ENCODE measurements at places on chromosomes 13 and 19. TPM values are rescaled to one million over a fixed set of nuclear protein-coding genes. Genes with fewer than 3 reads are reported as not detected.
A peak's percentile ranks its signal among the peaks of the same experiment; 100 is the strongest.

DNA sequence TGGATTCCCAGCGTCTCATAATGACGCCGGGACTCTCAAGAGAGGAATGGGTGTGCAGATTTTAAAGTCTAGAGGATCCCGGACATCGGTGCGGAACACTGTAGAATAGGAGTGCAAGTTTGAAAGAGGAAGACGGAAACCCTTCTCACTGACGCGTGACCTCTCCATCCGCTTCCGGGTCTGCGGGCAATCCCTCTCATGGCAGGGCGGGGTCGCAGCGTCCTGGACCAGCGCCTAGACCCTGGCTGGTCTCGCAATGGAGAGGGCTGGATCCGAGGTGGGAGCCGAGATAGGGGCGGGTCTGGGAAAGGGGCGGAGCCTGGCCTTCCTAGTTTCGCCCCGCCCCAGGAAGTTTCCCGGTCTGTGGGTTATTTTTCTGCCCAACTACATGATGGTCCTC, 4.6 kb upstream of the ZNF845 start:
- H3K27me3 ChIP-seq: no peaks in the 10 kb centered on the region
- H3K4me3 ChIP-seq: no peak overlapping the region
- DNase-seq: no peak
- H3K36me3 ChIP-seq: no peaks in the 10 kb centered on the region
- no peaks in the 10 kb centered on the region for H3K4me1 ChIP-seq

GRCh38 chr13:90365130-90365529, 982.4 kb upstream of the MIR17HG start:
- no peaks in the 10 kb centered on the region for H3K4me1 ChIP-seq
- no peaks in the 10 kb centered on the region for H3K27me3 ChIP-seq
- no peak overlapping the region for H3K4me3 ChIP-seq
- no peak overlapping the region for H3K27ac ChIP-seq
- H3K36me3 ChIP-seq: no peaks in the 10 kb centered on the region

The NDUFA7 gene
- 121 TPM for polyA plus RNA-seq

The DZIP1 gene
- not detected for polyA plus RNA-seq

GRCh38 chr13:50991579-50992521, 82.3 kb downstream of the RNASEH2B start:
- H3K36me3 ChIP-seq: no peaks in the 10 kb centered on the region
- no peak overlapping the region for H3K4me3 ChIP-seq
- no peaks in the 10 kb centered on the region for H3K27me3 ChIP-seq
- peaks cover 15% of the 10 kb centered on the region for H3K4me1 ChIP-seq
- DNase-seq: peak; percentile 12

DNA sequence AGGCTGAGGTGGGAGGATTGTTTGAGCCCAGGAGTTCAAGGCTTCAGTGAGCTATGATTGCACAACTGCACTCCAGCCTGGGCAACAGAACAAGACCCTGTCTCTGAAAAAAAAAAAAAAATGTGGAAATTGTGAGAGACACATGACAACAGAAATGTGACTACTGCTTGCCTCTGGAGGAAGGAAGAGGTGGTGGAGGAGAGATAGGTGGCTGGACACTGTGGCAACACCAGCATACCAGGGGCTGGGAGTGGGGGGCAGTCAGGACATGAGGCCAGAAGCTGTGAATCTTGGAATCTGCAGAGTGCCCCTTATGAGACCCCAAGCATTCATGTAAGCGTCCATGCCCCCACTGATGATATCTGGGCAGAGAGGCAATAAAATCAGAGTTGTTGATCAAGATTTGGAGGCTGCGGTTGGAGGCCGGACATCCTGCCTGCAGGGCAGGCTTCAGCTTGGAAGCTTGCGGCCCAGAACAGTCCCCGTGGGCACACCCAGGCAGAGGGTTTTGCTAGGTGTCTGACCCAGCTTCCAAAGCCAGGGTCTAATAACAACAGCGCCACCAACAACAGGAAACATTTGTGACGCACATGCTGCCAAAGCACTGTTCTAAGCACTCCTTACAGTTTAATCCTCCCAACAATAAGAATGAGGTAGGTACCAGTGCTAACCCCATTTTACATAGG, 16.9 kb downstream of the FAM187B start:
- peak; percentile 74 for DNase-seq
- H3K4me3 ChIP-seq: peak overlapping the region; percentile 36

The FBL gene
- polyA plus RNA-seq: 182 TPM

GRCh38 chr13:39768962-39769361, 113.5 kb downstream of the COG6 start:
- no peak for DNase-seq
- no peaks in the 10 kb centered on the region for H3K4me1 ChIP-seq
- no peaks in the 10 kb centered on the region for H3K36me3 ChIP-seq
- no peak overlapping the region for H3K27ac ChIP-seq
- H3K4me3 ChIP-seq: no peak overlapping the region

The ATP8A2 gene
- 0.26 TPM for polyA plus RNA-seq

The JAK3 gene
- polyA plus RNA-seq: 84.0 TPM

DNA sequence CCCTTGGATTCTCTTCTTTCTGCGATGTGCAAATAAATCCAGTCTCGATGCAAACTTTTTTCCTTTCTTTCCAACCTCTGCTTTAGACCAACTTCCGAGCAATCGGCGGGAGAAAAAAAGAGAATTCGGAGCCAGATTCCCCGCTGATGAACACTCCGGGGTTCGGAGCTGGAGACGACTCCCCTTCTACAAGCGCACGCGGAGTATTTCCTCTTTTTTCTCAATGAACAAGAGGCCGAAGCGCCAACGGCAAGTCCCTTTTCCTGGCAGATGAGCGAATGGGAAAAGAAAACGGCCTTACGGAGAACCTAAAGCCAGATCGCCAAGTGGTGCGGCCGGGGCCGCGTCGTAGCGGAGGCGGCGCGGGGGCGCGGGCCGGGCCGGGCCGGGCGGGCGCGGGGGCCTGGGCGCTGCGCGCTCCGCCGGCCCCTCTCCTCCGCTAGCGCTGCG, 250 bp downstream of the SPRY2 start:
- H3K27me3 ChIP-seq: peaks cover 12% of the 10 kb centered on the region
- peak overlapping the region; percentile 57 for H3K27ac ChIP-seq
- peak overlapping the region; percentile 37 for H3K4me3 ChIP-seq
- H3K4me1 ChIP-seq: peaks cover 8% of the 10 kb centered on the region

The KLF12 gene
- polyA plus RNA-seq: 33.6 TPM

DNA sequence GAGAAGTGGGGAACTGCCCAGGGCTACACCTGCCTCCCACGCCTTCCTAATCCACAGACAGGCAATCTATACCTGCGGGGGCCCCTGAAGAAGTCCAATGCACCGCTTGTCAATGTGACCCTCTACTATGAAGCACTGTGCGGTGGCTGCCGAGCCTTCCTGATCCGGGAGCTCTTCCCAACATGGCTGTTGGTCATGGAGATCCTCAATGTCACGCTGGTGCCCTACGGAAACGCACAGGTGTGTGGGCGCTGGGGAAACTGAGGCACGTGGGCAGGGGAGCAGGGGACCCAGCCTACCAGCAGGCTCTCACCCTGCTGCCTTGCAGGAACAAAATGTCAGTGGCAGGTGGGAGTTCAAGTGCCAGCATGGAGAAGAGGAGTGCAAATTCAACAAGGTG, 1.4 kb downstream of the IFI30 start:
- H3K27me3 ChIP-seq: no peaks in the 10 kb centered on the region
- no peak for DNase-seq
- no peak overlapping the region for H3K4me3 ChIP-seq
- H3K36me3 ChIP-seq: no peaks in the 10 kb centered on the region
- peaks cover 9% of the 10 kb centered on the region for H3K4me1 ChIP-seq
- H3K27ac ChIP-seq: peak overlapping the region; percentile 44
